GM13977 (cell line): ENCODE measurements at places on chromosomes 5 and 9.

- DNase-seq: no peak
Measured at GRCh38 chr9:13034694-13035002, 244.8 kb downstream of the MPDZ start.

DNA sequence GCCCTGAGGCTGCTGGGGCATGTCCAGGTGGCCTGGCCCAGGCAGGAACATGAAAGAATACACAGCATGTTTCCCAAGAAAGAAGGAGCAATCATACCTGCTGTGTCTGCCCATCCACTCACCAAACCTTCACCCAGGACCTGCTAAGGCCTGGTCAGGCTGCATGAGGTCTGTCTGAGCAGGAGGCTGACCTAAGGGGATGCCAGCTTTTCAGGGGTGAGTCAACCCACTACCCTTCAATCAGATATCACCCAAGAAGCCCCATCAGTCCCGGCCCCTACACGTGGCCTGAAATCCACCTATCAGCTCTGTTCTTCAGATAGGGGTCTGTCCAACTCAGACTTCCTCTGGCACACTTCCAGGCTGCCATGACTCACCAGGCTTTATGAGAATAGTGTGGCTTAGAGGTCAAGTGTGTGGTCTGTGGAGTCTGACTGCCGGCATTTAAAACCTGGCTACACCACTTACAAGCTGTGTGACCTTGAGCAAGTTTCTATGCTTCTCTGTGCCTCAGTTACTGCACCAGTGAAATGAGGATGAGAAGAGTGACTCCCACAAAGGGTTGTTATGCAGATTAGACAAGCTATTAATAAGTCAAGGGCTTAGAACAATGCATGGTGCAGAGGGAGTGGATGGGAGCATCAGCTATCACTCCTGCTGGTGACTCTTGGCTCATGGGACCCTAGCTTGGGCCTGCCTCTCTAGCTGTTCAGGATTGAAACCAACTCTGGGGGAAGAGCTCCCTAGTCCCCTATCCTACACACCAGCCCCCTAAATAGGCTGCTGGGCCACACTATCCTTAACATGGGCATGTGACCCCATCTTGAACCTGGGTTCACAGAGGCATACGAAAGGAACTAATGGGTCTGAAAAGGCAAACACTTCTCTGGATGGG, 130.3 kb downstream of the PAX5 start:
- no peak for DNase-seq

DNA sequence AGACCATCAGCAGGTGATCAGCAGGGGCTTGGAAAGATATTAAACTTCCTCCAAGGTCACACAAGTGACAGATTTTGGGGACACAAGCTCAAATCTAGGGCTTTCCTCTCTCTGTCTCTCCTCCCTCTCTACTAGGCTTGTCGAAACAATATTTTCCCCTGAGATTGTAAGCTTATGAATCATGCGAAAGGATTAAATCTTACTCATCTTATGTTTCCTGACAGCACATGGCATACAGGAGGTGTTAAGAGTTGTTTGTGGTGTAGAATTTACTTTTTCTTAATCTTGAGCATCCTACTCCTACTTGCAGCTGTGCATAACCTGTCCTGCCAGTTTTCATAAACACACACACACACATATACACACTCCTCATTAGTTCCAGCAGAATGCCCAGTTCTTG, 186.3 kb downstream of the MARCHF11 start:
- DNase-seq: no peak

DNA sequence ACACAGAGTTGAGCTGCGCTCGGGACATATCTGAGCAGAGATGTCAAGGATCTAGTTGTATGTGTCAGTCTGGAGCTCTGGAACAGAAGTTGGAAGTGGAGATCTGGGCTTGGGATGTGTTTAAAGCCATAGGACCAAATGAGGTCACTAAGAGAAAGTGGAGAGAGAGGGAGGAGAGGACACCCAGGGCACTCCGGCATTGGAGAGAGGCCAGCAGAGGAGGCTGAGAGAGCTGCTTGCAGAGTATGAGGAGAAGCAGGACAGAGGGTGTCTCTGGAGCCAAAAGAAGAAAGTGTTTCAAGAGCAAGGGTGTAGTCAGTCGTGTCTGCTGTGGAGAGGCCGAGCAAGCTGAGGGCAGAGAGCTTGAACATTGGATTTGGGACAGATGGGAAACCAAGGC, 34.7 kb downstream of the ARHGEF37 start:
- no peak for DNase-seq

GRCh38 chr9:90568667-90569066, 74.0 kb downstream of the DIRAS2 start:
- no peak for DNase-seq

- DNase-seq: no peak
Measured at GRCh38 chr5:109388407-109388806, 21.4 kb downstream of the PJA2 start.

DNA sequence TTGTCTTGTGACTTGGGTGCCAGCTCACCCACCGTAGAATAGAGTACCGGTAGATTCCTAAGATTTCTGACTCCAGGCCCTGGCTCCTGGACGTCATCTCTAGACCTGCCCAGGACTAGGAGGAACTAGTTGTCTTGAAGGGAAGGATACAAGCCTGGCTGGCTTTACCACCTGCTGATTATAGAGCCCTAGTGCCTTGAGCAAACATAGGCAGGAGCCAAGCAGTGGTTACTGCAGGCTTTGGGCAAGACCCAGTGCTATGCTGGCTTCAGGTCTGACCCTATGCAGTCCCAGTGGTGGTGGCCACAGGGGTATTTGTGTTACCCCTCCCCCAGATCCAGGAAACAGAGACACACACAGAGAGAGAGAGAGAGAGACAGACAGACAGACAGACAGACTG, 606.2 kb downstream of the PDE4D start:
- no peak for DNase-seq

- no peak for DNase-seq
Measured at GRCh38 chr9:127132375-127132774, 9.9 kb upstream of the ANGPTL2 start.

- peak; percentile 93 for DNase-seq
Measured at GRCh38 chr9:110048403-110048975, 159.5 kb downstream of the C9orf152 start.

- no peak for DNase-seq
Measured at GRCh38 chr5:141149812-141150211, at the start of gene PCDHB6. PCDHB6 (plus strand) TSS chr5:141150057; CDS start chr5:141150258, 201 bp downstream.

DNA sequence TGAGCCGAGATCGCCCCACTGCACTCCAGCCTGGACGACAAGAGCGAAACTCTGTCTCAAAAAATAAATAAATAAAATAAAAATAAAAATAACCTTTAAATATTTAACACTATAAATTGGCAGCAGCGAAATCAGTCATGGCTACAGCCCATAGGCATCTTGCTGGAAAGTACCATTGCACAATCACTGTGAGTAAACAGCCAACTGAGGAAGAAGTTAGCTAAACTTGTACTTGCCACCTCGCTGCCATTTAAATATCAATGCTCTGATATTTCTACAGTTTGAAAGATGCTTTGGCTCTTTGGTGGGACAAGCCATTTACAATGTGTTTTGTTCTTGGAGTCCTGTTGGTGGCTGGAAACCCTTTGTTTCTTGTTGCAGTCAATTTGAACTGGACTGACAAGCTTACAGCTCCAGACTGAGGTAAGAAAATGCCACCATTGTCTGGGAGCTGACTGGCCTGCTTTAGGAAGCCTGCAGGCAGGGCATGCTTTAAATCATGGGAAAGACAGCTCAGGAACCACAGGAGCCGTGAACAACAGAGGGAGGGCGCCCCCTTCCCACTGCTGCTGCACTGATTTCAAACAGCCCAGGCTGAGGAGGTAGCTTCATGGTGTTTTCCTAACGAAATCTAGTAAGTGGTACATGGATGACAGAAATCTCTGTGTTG, 322.8 kb upstream of the RFX3 start:
- no peak for DNase-seq

DNA sequence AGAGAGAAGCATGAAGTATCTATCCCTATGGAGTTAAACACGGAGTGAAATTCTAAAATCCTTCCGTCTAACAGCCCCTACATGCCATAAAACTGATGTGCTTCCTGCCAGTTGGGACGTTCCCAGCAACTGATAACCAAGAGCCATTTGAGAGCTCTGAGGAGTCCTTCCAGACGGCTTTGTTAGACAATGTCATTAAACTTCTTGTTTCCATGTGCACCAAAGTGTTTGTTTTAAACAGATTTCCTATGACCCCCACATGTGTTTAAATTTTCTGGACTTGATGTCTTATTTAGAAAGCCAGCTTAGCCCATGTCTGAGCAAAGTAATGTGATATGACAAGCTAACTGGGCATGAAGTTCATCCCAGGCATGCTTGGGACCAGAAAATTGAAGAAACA, 57.2 kb upstream of the LPAR1 start:
- DNase-seq: no peak

GRCh38 chr9:129323999-129324553, 146.0 kb upstream of the IER5L start:
- no peak for DNase-seq

- no peak for DNase-seq
Measured at GRCh38 chr5:146027751-146028150, 77.6 kb downstream of the PLAC8L1 start.

- DNase-seq: no peak
Measured at GRCh38 chr5:11962122-11962521, 57.9 kb upstream of the CTNND2 start.

DNA sequence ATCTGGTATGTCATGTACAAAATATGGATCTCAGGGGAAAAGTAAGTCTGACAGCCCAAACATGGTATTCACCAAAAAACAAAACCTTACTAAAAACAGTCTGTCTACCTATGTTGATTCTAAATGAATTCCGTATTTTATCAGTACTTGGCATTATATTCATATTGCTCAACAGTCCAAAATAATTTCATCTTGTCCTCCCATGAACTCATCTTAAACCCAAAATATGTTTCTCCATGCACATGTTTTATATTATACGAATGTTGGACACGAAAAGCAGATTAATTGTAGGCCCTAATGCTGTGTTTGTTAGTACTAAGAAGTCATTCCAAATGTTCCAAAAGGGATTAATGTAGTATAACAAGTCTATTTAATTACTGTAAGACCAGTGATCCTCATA, 20.1 kb downstream of the NFIB start:
- no peak for DNase-seq

GRCh38 chr5:178176791-178177190, 10.4 kb downstream of the GMCL2 start:
- DNase-seq: no peak

DNA sequence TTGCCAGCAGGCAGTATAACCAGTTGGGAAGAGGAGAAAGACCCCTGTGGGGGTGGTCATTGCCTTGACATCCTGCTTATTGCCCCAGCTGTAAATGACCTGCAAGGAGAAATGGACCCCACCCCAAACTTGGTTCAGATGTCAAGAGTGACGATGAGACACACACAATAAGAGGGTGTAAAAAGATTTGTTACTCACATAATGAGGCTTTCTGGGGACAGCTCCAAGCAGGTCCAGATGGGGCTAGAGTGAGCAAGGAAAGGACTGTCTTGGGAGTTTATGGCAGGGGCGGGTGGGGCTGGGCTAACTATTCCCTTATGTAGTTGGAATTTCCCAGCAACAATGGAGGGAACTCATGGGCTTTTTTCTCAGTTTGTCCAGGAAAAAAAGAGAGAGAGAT, 24.1 kb downstream of the ZNF484 start:
- no peak for DNase-seq

DNA sequence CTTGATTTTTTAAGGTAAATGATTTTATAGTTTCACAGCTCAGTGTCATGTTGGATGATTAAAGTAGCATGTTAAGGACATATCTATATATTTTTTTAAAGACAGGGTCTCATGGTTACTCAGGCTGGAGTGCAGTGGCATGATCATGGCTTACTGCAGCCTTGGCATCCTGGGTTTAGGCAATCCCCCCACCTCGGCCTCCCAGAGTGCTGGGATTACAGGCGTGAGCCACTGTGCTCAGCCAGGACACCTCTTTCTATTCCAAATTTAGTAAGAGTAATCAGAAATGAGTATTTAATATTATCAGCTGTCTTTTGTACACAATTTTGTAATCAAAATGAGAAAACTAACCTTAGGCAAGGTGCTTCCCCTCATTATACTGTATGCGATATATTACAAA, 38.6 kb upstream of the LRRTM2 start:
- no peak for DNase-seq

- DNase-seq: peak; percentile 61
Measured at GRCh38 chr5:172881691-172882370, 47.8 kb downstream of the ERGIC1 start.

DNA sequence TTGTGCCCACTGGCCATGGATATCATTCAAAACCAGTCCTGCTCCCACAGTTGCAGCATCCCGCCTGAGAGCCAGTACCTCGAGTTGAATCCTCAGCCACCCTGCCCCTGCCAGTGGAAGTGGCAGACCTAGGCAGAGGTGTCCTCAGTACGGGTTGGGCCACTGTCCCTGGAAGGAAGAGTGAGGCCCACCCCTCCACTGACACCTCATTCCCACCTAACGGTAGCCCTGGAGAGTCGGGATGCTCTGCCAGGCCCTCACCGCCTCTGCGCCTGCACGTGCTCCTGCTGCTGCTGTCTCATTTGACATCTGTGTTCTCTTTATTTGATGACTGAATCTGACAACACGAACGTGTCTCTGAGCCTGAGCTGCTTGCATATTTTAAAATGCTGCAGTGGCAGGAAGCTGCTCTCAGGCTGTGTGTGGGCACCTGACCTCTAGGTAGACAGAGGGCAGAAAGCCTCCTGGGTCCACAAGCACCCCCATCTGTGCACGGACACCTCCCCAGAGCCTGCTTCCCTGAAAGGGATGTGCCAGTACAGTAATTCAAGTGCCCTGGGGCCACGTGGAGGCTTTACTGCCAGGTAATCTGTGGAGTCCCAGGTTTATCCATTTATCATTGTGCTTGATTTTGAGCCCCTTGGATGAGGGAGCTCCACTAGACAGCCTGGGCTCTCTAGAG, 194.7 kb downstream of the CACNA1B start:
- no peak for DNase-seq

- no peak for DNase-seq
Measured at GRCh38 chr5:107135391-107135790, 535.3 kb downstream of the EFNA5 start.

GRCh38 chr9:124238546-124239140, 19.1 kb upstream of the NEK6 start:
- DNase-seq: no peak

GRCh38 chr5:121979691-121980090, 17.9 kb downstream of the SRFBP1 start:
- no peak for DNase-seq
